IMR-90 (cell line): ENCODE measurements at places on chromosomes 4 and X. TPM values are rescaled to one million over a fixed set of nuclear protein-coding genes. Genes with fewer than 3 reads are reported as not detected.
A peak's percentile ranks its signal among the peaks of the same experiment; 100 is the strongest.

GRCh38 chrX:41313419-41313818 is 20.5 kb upstream of the DDX3X start:
- no peak overlapping the region for H3K4me3 ChIP-seq
- DNase-seq, result peak; percentile 94
- no peaks in the 10 kb centered on the region for H3K36me3 ChIP-seq
- peaks cover 4% of the 10 kb centered on the region; the same call in 1 of the 2 replicates for H3K27me3 ChIP-seq
- peak overlapping the region; percentile 10; the same call in 1 of the 2 replicates for H3K27ac ChIP-seq

TRPC5OS gene
- not detected in 2 replicates for polyA plus RNA-seq

- no peaks in the 10 kb centered on the region for H3K36me3 ChIP-seq
- H3K4me1 ChIP-seq, result no peaks in the 10 kb centered on the region
- no peak for DNase-seq
- no peak overlapping the region for H3K4me3 ChIP-seq
- H3K27me3 ChIP-seq, result no peaks in the 10 kb centered on the region
- H3K27ac ChIP-seq, result no peak overlapping the region
Observed at GRCh38 chr4:9602389-9602914, 158.2 kb downstream of the DEFB131A start.

DNA sequence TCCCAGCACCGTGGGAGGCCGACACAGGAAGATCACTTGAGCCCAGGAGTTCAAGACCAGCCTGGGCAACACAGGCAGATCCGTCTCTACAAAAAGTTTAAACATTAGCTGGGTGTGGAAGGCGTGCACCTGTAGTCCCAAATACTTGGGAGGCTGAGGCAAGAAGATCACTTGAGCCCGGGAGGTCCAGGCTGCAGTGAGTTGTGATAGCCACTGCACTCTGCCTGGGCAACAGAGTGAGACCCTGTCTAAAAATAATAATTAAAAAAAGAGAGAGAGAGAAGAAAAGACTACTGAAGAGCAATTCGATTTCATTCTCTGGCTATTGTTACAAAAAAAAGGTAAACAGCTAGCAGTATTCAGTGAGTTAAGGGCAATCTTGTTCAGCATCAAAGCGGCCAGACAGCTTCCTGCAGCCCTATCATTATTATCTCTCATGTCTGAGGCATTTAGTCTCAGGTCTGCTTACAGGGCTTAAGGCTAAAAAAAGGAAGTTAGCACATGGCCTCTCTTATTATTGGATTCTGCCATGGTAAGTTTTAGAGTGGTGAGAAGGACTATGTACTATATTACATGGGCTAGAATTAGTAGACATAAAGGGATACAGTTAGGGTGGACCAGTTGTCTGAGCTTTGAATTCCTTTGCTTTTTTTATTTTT is 37.9 kb downstream of the ARHGEF6 start:
- no peaks in the 10 kb centered on the region; the same call in 1 of the 2 replicates for H3K27me3 ChIP-seq
- no peak for DNase-seq
- H3K4me3 ChIP-seq, result no peak overlapping the region
- no peaks in the 10 kb centered on the region for H3K36me3 ChIP-seq

GRCh38 chr4:30714408-30715031 is 5.6 kb upstream of the PCDH7 start:
- no peak overlapping the region for H3K4me3 ChIP-seq
- no peaks in the 10 kb centered on the region for H3K36me3 ChIP-seq
- H3K27ac ChIP-seq, result no peak overlapping the region
- DNase-seq, result peak; percentile 59
- H3K4me1 ChIP-seq, result peaks cover 2% of the 10 kb centered on the region; the same call in 1 of the 2 replicates

- H3K27ac ChIP-seq, result no peak overlapping the region
- no peak for DNase-seq
- H3K4me3 ChIP-seq, result no peak overlapping the region
- no peaks in the 10 kb centered on the region for H3K36me3 ChIP-seq
Observed at GRCh38 chr4:14302021-14302420, 674.5 kb upstream of the BOD1L1 start.

ASB11 gene
- not detected in 2 replicates for polyA plus RNA-seq

DNA sequence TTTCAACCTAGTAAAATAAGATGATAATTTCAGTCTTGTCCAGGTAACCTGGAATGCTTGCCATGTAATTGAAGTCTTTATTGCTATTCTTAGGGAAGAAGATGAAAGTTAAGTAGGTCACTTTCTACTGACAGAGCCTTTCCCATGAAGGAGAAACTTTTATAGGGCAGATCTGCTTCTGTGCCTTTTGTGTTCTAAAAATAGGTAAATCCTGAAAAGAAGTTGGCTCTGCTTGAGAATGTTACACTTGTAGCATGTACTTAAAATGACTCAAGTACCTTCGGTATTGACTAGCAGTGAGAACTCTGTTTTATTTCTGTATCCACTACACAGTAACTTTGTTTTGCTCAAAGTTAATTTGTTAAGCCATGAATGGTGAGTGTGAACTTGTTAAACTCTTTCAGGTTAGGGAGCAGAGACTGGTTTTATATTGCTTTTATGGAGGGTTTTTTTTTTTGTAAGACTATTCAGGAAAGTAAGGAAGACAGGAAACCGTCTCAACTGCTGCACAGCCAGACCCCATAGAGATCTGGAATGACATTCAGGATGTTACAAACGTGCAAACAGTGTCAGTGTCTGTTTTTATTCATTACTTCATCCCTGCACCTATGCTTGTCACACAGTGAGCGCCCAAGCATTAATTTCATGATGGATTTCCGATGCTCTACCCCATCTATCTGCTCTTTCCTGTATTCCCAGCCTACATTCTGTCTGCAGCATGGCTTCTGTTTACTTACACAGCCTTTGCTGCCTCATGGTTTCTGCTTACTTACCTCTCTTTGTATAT is 53.0 kb downstream of the SEPTIN11 start:
- no peaks in the 10 kb centered on the region for H3K27me3 ChIP-seq
- peaks cover 22% of the 10 kb centered on the region for H3K4me1 ChIP-seq
- no peak overlapping the region for H3K4me3 ChIP-seq
- DNase-seq, result peak; percentile 44
- no peak overlapping the region; the same call in none of the 2 replicates for H3K27ac ChIP-seq

GRCh38 chr4:128831531-128832242 is 22.2 kb downstream of the JADE1 start:
- H3K36me3 ChIP-seq, result peaks cover 15% of the 10 kb centered on the region
- peaks cover 16% of the 10 kb centered on the region for H3K4me1 ChIP-seq
- peak overlapping the region; percentile 26 for H3K27ac ChIP-seq

ARX gene
- polyA plus RNA-seq, result not detected in 2 replicates

- H3K36me3 ChIP-seq, result no peaks in the 10 kb centered on the region
- no peak overlapping the region for H3K27ac ChIP-seq
- H3K27me3 ChIP-seq, result peaks cover 3% of the 10 kb centered on the region
- no peak for DNase-seq
- no peak overlapping the region for H3K4me3 ChIP-seq
Observed at GRCh38 chr4:47736146-47736545, 101.7 kb downstream of the CORIN start.

PWWP3B gene
- polyA plus RNA-seq, result not detected in 2 replicates

DNA sequence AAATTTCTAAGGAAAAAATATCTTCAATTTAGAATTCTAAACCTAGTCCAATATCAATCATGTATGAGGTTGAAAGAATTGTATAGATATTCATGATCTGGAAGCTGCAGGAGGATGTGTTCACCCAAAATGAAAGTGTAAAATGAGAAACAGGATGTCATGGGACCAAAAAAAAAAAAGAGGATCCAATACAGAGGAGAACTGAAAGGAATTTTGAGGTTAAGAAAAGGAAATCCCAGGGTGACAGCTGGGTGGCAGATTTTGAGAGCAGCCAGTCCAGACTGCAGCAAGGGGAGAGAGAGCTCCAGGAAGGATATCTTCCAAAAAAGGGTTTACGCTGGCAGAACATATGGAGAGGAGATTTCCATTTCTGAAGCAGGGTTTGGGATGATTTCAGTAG is 38.9 kb downstream of the TLR10 start:
- no peak overlapping the region for H3K27ac ChIP-seq
- peaks cover 2% of the 10 kb centered on the region for H3K27me3 ChIP-seq
- no peak for DNase-seq
- H3K4me1 ChIP-seq, result no peaks in the 10 kb centered on the region
- no peak overlapping the region for H3K4me3 ChIP-seq
- no peaks in the 10 kb centered on the region for H3K36me3 ChIP-seq

PSAPL1 gene
- polyA plus RNA-seq, result not detected in 2 replicates

GRCh38 chr4:165369522-165369921 is 9.3 kb upstream of the CPE start:
- H3K4me3 ChIP-seq, result no peak overlapping the region
- H3K4me1 ChIP-seq, result no peaks in the 10 kb centered on the region
- no peaks in the 10 kb centered on the region for H3K27me3 ChIP-seq
- no peak overlapping the region for H3K27ac ChIP-seq
- no peak for DNase-seq
- H3K36me3 ChIP-seq, result no peaks in the 10 kb centered on the region

DNA sequence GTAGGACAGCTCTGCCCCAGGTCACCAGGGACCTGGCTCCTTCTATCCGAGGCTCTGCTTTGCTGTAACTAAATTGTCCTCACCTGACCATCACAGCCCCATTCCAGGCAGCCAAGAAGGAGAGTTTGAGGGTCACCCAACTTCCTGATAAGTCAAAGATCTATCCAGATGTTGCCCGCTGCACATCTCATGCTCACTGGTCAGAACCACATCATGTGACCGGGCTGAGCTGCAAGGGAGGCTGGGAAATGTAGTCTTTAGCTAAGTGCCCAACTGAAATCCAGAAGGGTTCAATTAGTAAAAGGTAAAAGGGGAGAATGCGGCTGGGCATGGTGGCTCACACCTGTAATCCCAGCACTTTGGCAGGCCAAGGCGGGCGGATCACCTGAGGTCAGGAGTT is 18.4 kb downstream of the HMX1 start:
- DNase-seq, result no peak
- no peak overlapping the region for H3K27ac ChIP-seq
- peaks cover 36% of the 10 kb centered on the region for H3K27me3 ChIP-seq

DNA sequence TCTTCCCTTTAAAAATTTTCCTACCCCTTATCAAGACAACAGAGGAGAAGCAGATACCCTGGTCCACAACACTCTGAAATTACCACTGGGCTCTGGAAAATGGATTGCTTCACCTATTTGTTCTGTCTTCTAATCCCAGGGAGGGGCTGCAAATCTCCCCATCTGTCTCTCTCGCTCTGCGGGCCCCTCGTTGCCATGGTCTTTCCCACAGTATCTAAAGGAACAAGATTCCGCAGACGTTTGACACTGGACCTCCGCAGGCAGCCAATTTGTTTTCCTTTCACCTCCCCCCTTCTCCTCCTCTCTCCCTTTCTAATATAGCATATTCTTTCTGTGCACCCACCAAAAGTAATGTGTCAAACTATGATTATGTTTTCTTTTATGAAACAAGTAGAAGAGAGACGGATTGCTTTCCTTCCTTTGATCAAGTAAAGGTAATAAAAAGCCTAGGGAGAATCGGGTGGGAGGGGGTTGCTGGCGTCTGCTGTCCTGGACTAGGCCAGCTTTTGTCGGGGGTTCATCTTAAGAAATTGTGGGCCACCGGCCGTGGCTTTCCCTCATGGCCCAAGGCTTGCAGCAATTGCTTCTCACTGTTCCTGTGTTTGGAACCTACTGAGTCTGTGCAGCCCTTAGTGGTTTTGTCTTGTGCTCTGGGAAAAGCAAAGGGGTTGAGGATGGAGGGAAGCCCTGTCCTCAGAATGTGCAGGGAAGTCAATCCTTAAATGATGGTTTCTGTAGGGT is 81.0 kb downstream of the MGST2 start:
- DNase-seq, result no peak
- H3K4me1 ChIP-seq, result no peaks in the 10 kb centered on the region
- H3K36me3 ChIP-seq, result no peaks in the 10 kb centered on the region
- H3K27me3 ChIP-seq, result no peaks in the 10 kb centered on the region

TIGD4 gene
- 0.03 TPM in 1 of 2 replicates, not detected in the other for polyA plus RNA-seq

DNA sequence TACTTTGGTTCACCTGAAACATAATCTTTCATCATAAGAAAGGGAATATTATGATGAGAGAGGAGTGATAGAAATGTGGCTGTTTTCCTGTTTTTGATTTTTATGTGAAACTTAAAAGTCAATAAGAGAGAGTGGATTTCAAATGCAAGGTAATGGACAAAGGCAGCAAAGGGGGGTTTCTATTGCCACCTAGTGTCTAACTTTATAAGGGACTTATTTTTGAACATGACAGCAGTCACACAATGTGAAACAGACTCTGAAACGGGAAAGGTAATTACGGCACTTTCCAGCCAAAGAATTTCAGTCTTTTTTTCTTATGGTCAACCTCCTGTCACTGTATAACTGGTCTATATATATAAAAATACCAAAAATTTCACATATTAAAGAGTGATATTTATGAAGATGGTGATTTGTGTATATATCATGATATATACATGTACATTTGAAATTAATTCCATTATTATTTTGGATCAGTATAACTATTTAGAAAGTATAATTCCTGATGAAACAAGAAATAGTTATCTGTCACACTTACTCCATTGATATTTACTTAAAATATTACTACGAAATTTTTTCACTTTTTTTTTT is 127.1 kb downstream of the FBXO8 start:
- no peak overlapping the region for H3K27ac ChIP-seq
- peaks cover 6% of the 10 kb centered on the region for H3K27me3 ChIP-seq
- no peaks in the 10 kb centered on the region for H3K4me1 ChIP-seq
- H3K36me3 ChIP-seq, result no peaks in the 10 kb centered on the region
- no peak overlapping the region for H3K4me3 ChIP-seq

GRCh38 chr4:63898961-63899360 is 510.3 kb downstream of the TECRL start:
- no peak overlapping the region for H3K4me3 ChIP-seq
- H3K4me1 ChIP-seq, result no peaks in the 10 kb centered on the region
- no peak overlapping the region for H3K27ac ChIP-seq
- H3K36me3 ChIP-seq, result no peaks in the 10 kb centered on the region
- H3K27me3 ChIP-seq, result no peaks in the 10 kb centered on the region

GRCh38 chrX:102154218-102154860 is 1.4 kb downstream of the BEX5 start:
- no peak overlapping the region for H3K4me3 ChIP-seq
- H3K27me3 ChIP-seq, result peaks cover 2% of the 10 kb centered on the region; the same call in 1 of the 2 replicates
- H3K4me1 ChIP-seq, result no peaks in the 10 kb centered on the region

ESX1 gene
- not detected in 2 replicates for polyA plus RNA-seq

GRCh38 chrX:150893936-150894335 is 4.5 kb downstream of the CD99L2 start:
- DNase-seq, result no peak
- H3K4me3 ChIP-seq, result no peak overlapping the region
- H3K27me3 ChIP-seq, result no peaks in the 10 kb centered on the region
- no peak overlapping the region for H3K27ac ChIP-seq
- H3K36me3 ChIP-seq, result no peaks in the 10 kb centered on the region
- H3K4me1 ChIP-seq, result no peaks in the 10 kb centered on the region

DNAAF6 gene
- polyA plus RNA-seq, result not detected in 2 replicates

- H3K36me3 ChIP-seq, result peaks cover 2% of the 10 kb centered on the region; the same call in 1 of the 2 replicates
- H3K27me3 ChIP-seq, result no peaks in the 10 kb centered on the region
- DNase-seq, result no peak
- H3K4me1 ChIP-seq, result peaks cover 21% of the 10 kb centered on the region
Observed at GRCh38 chr4:7044137-7044930, 1.2 kb downstream of the TADA2B start.

RIPPLY1 gene
- not detected in 2 replicates for polyA plus RNA-seq

GRCh38 chr4:145730026-145730425 is 50.1 kb downstream of the C4orf51 start:
- H3K4me1 ChIP-seq, result peaks cover 17% of the 10 kb centered on the region
- no peak overlapping the region for H3K4me3 ChIP-seq
- H3K36me3 ChIP-seq, result no peaks in the 10 kb centered on the region
- no peak for DNase-seq

GRCh38 chr4:20368926-20369325 is 117.2 kb downstream of the SLIT2 start:
- no peak overlapping the region for H3K4me3 ChIP-seq
- DNase-seq, result peak; percentile 67
- H3K4me1 ChIP-seq, result peaks cover 8% of the 10 kb centered on the region
- H3K27me3 ChIP-seq, result no peaks in the 10 kb centered on the region
- H3K36me3 ChIP-seq, result no peaks in the 10 kb centered on the region

MAGEC2 gene
- not detected in 2 replicates for polyA plus RNA-seq
